ENCODE measurements at places on chromosomes 11 and 22. TPM values are rescaled to one million over a fixed set of nuclear protein-coding genes. Genes with fewer than 3 reads are reported as not detected.

- DNase-seq = no peak
- H3K4me1 ChIP-seq = no peaks in the 10 kb centered on the region
- H3K27ac ChIP-seq = no peak overlapping the region
- no peak overlapping the region for H3K4me3 ChIP-seq
- no peaks in the 10 kb centered on the region for H3K27me3 ChIP-seq
Measured at GRCh38 chr22:19037282-19038163, 84.7 kb downstream of the DGCR2 start.

- H3K4me3 ChIP-seq = no peak overlapping the region
- H3K4me1 ChIP-seq = no peaks in the 10 kb centered on the region
- no peak for DNase-seq
- H3K27me3 ChIP-seq = no peaks in the 10 kb centered on the region
- H3K36me3 ChIP-seq = no peaks in the 10 kb centered on the region
- H3K27ac ChIP-seq = no peak overlapping the region
Measured at GRCh38 chr11:132556316-132556715, 976.0 kb downstream of the OPCML start.

GRCh38 chr11:77055101-77055561 lies 11.6 kb upstream of the CAPN5 start:
- H3K4me3 ChIP-seq = no peak overlapping the region
- no peaks in the 10 kb centered on the region for H3K4me1 ChIP-seq

ALX4 gene
- not detected for total RNA-seq

TRIM22 gene
- total RNA-seq = 19.0 TPM

DNA sequence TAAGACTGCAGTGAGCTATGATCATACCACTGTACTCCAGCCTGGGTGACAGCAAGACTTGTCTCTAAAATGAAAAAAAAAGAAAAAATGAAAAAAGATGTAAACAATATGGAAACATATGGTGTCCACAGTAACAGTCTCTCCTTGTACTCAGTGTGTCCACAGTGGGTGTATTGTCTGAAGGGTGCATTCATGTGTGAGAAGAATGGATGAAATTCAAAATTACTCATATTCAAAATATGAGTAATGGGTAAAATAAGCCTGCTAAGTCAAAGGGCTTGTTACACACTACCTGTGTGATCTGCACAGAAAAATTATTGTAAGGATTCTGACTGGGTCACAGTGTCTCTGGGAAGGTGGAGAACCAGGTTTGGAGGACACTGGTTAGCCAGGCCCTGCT lies 26.9 kb downstream of the PPFIA1 start:
- no peak overlapping the region for H3K4me3 ChIP-seq
- peaks cover 6% of the 10 kb centered on the region for H3K4me1 ChIP-seq
- no peak for DNase-seq

- no peaks in the 10 kb centered on the region for H3K36me3 ChIP-seq
- peaks cover 12% of the 10 kb centered on the region for H3K4me1 ChIP-seq
- no peak overlapping the region for H3K27ac ChIP-seq
- no peaks in the 10 kb centered on the region for H3K27me3 ChIP-seq
- no peak for DNase-seq
Measured at GRCh38 chr11:112630496-112630895, 330.7 kb upstream of the NCAM1 start.

- H3K36me3 ChIP-seq = no peaks in the 10 kb centered on the region
- H3K27me3 ChIP-seq = no peaks in the 10 kb centered on the region
- H3K27ac ChIP-seq = peak overlapping the region; percentile 9
Measured at GRCh38 chr22:22821340-22821739, 66.3 kb upstream of the IGLL5 start.

GRCh38 chr22:22043296-22044078 lies 60.9 kb upstream of the TOP3B start:
- no peak overlapping the region for H3K27ac ChIP-seq
- no peak overlapping the region for H3K4me3 ChIP-seq
- no peaks in the 10 kb centered on the region for H3K27me3 ChIP-seq
- DNase-seq = no peak
